AG20443 (cell line): ENCODE measurements at places on chromosomes 16 and 17.

GRCh38 chr17:75897160-75898019 is 639 bp upstream of the TRIM65 start:
- DNase-seq, result no peak

- DNase-seq, result no peak
These were observed 8.5 kb downstream of the ADGRG3 start for GRCh38 chr16:57676553-57677085.

DNA sequence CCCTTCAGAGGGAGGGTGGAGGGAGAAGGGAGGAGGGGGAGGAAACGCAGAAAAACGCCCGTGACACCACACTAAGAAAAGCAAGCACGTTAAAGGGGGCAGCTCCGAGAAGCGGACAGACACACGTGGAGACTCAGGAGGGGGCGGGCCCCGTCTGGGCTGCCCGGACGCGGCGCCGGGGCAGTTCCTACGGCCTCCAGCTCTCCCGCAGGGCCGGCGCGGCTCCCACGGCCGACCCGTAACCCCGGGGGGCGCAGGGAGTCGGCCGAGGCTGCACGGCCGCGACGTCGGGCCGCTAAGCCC is 362 bp downstream of the KLHDC4 start:
- peak; percentile 36 for DNase-seq

DNA sequence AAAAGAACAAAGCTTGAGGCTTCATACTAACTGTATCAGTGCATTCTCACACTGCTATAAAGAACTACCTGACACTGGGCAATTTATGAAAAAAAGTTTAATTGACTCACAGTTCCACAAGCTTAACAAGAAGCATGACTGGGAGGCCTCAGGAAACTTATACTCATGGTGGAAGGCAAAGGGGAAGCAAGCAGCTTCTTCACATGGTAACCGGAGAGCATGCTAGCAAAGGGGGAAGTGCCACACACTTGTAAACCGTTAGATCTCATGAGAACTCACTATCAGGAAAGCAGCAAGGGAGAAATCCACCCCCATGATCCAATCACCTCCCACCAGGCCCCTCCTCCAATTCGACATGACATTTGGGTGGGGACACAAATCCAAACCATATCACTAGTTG is 25.3 kb downstream of the CTRB2 start:
- DNase-seq, result no peak

DNA sequence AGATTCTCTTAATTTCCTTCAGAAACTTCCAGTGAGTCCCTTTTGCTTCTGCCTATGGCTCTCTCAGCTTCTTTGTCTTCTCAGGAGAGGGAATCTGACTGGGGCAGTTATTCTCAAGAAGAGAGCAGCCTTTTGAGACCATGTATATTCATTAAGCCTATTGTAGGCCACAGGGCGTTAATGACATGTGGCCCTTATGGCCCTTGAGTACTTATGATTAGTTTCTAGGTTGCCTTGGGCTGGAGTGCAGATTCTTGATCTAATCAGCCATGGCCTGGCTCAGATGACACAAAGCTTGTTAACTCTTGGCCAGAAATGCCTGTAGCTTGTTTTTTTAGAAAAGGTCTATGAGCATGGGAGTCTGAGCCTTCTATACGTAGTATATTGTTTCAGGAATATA is 17.4 kb downstream of the MFSD11 start:
- no peak for DNase-seq

DNA sequence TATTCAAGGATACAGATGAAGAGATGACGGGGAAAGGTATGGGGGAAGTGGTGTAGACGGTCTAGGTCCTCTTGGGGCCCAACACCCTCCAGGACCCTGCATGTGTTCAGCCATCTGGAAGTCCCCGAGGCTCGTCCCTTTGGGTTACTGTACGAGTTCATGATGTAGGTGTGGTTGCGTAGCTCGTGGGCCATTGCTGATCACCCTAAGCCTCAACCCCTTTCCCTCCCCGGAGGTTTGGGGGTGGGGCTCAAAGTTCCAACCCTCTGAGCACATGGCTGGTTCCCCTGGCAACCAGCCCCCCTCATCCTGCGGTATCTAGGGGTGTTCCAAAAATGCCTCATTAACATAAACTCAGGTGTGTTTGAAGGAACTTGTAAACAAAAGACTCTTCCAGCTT is 98.8 kb upstream of the METRNL start:
- DNase-seq, result no peak

- no peak for DNase-seq
These were observed 25.3 kb downstream of the IST1 start for GRCh38 chr16:71920658-71921057.

GRCh38 chr17:42797067-42798007 is 1.2 kb downstream of the COA3 start:
- DNase-seq, result no peak

DNA sequence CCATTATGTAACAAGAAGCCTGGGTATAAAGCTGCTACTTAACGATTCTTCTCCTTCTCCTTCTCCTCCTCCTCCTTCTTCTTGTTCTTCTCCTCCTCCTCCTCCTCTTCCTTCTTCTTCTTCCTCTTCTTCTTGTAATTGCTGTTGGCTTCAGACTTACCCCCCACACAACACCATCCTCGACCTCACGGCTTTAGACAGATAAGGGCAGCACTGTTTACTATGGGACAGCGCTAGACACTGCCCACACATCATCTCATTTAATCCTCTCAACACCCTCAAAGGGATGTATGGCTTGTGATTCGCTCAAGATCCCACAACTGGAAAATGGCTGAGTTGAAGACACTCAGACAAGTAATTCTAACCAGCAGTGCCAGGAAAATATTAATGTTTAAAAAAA is 60.6 kb upstream of the NOG start:
- DNase-seq, result no peak

DNA sequence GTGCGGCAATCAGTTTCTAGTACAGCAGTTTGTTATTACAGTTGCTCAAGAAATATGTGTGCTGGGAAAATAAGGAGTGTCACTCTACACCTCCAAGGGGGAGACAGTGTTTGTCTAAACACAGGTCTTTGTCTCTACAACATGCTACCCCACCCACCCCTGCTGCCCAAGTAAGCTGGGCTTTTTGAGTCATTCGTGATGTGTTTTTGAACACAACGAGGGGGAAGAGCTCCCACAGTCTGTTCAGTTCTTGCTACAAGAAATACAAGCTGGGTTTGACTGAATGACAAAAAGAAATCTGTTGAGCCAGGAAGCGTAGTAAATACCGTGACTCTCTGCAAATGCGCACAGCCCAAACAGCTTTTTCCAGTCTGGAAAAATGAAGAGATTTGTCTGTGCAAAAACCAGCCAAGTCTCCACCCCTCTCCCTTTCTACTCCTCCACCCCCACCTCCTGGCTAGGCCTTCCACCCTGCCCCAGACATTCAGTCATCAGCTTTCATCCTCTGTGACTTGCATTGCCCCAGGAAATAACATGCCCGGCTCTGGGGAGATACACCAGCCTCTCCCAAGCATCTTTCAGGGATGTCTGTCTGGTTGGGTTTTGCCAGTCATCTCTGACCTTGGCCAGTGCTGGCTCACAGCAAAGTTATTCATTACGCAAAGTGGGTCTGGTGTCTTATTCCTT is 25.7 kb downstream of the CHD9 start:
- peak; percentile 91 for DNase-seq

DNA sequence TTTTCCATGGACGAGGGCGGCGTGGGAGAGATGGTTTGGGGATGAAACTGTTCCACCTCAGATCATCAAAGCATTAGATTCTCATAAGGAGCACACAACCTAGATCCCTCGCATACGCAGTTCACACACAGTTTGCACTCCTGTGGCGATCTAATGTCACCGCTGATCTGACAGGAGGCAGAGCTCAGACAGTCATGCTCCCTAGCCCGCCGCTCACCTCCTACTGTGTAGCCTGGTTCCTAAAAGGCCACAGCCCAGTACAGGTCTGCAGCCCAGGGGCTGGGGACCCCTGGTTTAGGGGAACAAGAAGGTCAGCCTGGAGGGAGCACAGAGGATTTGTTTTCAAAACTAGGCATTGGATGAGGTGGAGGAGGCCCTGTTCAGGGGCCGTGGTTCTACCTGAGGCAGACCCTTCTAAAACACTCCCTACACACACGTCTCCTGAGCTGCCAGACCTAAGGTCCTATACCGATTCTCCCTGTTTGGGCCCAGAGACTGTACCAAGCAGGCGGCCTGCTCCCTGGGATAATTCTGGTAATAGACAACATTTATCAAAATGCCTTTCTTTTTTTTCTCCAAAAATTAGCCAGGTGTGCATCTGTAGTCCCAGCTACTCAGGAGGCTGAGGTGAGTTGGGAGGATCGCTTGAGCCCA is 38.6 kb downstream of the AXIN2 start:
- no peak for DNase-seq

DNA sequence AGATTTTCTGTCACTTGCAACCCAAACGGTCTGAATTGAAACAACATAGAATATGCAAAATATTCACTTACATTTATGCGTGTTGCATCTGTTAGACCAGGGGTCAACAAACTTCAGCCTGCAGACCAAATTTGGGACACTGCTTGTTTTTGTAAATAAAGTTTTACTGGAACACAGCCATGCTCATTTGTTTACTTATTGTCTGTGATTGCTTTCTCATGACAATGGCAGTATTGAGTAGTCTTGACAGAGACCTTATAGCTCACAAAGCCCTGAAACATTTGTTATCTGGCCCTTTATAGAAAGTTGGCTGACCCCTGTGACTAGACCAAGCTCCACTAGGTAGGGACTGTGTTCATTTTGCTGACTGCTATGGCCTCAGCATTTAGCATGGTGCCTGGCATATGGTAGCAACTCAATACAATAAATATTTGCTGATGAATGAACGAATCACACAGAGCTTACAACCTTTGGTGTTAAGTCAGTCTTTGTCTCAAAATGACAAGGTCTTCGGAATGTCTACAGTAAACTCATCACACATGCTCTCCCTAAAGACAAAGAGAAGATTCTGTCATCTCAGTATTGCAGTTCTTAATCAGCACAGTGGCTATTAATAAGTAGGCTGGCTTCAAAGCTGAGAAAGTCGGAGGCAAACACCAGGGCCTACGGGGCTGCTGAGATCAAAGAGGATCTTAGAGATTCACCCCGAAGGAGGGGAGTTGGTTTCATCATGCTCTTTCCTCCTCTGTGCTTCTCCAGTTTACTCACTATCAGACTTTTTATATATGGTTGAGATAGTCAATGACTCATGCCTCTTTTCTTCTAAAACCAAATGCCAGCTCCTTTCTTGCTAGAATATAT is 95.2 kb upstream of the AXIN2 start:
- DNase-seq, result no peak

GRCh38 chr16:68091380-68092261 is 6.5 kb downstream of the NFATC3 start:
- peak; percentile 14 for DNase-seq

DNA sequence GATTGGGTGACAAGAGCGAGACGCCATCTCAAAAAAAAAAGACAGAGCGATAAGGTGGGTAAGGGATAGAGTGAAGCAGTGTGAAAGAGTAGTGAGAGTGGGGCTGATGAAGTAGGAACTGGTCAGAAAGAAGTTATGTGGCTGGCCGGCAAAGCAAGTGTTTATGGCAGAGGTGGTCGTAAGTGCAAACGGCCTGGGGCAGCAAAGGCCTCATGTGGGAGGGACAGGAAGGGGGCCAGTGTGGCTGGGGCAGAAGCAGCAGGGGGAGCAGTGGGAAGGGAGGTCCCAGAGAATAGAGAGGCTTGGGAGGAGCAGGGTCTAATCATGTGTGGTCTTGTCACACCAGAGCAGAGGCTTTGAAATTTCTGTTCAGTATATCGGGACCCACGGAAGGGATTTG is 186.2 kb downstream of the HS3ST3B1 start:
- DNase-seq, result no peak

- no peak for DNase-seq
These were observed 28.0 kb downstream of the NFAT5 start for GRCh38 chr16:69593751-69594255.

DNA sequence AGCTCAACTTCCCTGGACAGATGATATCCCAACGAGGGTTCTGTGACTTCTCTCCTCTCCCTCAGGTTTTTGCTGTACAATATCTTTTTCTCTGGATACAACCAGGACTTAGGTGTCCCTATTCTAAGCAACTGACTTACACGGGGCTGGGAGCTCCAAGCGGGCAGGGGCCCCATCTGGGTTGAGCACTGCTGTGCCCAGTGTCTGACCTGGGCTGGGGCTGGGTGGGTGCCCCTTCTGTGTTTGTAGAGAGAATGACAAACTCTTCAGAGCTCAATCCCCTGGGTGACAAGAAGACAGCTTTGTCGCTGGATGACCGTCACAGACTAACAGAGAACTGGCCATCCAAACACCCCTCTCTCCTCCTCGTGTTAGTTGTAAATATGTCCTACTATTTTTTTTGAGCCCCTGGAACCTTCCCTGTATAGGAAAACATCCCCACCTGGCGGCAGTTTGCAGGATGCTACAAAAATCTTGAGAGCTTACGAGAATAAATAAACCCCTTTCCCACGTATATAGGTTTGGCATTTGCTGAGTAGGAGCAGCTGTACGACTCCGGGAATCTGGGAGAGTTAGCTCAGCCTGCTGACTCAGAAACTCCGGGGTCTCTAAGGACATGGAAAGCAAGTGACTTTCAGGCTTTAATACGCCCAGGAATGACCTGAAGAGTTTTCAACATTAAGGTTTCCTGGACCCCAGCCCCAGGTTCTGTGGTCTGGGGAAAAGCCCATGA is 23.7 kb upstream of the RCVRN start:
- peak; percentile 74 for DNase-seq

- DNase-seq, result no peak
These were observed 14.5 kb downstream of the MSI2 start for GRCh38 chr17:57270801-57271245.

DNA sequence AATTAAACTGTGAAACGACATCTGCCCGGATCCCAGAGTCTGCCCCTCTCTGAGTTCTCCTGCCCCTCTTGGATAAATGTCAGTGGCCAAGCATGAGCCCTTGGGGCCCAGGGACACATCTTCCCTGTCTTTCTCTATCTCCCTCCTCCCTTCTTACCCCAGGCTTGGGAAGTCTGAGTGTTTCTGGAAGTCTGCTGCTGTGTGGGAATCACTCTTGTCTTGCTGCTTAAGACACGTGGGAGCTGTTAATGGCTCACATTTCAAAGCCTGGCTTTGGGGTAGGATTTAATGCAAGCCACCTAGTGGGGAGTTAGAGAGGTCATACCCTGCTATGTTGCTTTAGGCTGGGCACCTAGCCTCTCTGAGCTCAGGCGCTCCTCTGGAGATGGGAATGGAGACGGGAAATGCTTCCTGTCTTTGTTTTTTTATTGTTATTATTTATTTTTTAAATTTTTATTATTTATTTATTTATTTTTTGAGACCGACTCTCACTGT is 218.5 kb upstream of the CIBAR2 start:
- DNase-seq, result peak; percentile 90

DNA sequence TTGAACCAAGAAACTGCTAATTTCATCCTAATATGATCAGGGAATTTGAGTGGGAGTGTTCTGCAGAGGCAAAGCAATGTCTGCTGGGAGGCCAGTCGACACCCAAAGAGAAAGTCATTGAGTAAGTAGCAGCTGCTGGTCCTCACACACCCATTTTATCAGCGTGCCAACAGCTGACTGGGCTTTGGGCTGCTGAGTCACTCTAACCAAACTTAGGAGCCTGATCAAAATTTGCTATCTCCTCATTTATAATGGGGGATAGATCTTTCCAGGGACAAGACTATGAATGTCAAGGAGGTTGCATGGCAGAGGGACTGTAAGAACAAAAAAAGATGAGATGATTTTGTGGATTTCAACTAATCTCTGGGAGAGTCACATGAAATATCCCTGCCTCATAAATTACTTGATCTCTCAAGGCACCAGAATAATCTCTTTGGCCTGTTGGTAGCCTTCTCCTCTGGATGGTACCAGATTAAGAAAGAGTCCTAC is 32.9 kb downstream of the CPSF4L start:
- DNase-seq, result peak; percentile 93

- no peak for DNase-seq
These were observed at the start of gene TM4SF5 for GRCh38 chr17:4771519-4772234. Gene TM4SF5 (plus strand): TSS chr17:4771886. CDS start chr17:4771923, 37 bp downstream.

- no peak for DNase-seq
These were observed 5.8 kb upstream of the MRPL58 start for GRCh38 chr17:75006653-75007052.
